ENCODE measurements at places on chromosomes 12 and 14.

- DNase-seq: no peak
Observed at GRCh38 chr14:34003691-34004090, 52.8 kb upstream of the EGLN3 start.

DNA sequence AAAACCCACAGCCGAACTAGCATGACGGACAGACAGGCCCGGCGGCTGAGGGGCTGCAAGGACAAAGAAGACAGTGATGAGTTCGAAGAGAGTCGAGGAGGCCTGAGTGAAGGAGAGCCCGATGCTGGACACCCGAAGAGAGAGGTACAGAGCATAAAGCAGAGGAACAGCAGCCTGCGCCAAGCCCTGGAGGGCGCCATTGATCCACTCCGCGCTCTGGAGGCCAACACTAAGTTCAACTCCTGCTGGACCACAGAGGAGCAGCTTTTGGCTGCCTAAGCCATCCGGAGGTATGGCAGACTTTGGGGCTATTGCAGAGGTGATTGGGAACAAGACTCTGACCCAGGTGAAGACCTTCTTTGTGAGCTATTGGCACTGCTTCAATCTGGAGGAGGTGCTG lies 7.8 kb upstream of the PLXNC1 start:
- DNase-seq: peak; percentile 61

DNA sequence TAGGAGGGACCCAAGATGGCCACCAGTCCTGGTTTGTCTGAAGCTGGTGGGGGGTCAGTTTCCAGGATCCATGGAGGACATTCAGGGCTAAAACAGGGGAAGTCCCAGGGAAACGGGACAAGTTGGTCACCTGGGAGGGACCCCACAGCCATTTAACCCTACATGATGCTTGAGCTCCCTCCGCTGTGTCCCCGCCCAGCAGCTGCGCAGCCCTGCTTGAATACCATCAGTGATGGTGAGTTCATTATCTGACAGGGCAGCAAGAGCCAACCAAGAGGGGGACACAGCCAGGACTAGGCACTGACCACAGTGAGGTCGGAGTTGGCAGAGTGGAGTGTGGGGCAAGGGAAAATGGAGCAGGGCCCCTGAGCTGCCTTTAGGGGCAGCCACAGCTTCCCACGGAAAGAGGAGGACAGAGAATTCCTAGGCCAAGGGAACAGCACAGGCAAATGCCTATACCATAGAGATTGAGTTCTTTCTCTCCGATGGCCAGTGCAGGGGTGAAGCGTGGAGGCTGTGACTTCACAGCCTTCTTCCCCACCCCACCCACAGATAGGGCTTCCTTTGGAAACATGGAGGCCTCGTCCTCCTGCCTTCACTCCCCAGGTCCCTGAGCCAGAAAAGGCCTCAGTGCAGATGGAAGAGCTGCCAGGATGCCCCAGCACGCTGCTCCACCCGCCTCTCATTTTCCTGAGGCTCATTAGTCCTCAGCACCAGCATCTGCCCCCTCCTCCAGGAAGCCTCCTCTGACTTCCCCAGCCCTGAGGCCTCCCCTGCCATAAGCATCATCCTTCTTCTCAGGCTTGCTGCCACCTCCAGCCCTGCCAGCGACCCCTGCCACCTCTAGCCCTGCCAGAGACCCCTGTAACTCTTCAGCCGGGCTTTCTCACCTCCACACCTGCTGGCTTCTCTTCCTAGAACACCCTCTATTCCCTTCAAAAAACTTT lies 51.4 kb downstream of the CYP46A1 start:
- no peak for DNase-seq

DNA sequence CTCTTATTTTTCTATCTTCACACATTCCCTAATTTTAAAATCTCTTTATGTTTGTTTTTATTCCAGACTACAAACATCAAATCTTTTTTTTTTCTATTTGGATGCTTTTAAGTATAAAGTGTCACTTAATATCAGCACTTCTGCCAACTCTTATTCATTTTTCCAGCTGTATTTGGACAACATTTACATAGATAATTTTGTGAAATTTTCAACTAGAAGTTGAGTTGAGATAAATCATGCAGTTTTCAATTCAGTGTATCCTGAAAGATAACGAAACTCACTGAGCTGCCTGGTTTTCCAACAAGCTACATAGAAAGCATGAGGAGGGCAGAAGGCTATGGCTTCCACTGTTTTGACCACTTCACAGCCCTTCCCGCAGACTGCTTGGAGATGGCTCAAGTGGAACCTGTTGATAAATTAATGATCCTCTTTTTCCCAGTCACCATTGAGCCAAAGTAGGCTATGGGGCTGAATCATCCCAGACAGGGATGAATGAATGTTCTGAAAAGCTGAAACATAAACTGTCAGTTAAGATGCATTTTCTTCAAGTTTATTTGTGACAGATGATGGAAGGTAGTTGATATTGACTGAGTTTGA lies 213.9 kb downstream of the RAD51B start:
- no peak for DNase-seq

DNA sequence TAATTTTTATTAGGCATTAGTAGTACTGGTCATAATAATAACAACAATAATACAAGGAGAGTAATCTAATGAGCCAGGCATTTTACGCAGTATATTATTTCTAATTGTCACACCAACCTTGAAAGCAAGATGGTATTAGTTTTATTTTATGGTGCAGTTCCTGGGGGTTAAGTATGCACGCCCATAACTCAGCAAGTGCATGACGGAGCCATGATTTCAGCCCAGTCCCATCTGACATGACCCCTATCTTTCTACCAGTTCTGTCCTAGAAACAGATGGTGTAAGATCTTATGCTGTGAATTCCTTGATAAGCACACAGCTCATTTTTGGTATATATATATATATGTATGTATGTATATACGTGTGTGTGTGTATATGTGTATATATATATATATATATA lies 106.0 kb downstream of the AEBP2 start:
- no peak for DNase-seq

GRCh38 chr14:32327255-32327961 lies 1.7 kb upstream of the AKAP6 start:
- no peak for DNase-seq

DNA sequence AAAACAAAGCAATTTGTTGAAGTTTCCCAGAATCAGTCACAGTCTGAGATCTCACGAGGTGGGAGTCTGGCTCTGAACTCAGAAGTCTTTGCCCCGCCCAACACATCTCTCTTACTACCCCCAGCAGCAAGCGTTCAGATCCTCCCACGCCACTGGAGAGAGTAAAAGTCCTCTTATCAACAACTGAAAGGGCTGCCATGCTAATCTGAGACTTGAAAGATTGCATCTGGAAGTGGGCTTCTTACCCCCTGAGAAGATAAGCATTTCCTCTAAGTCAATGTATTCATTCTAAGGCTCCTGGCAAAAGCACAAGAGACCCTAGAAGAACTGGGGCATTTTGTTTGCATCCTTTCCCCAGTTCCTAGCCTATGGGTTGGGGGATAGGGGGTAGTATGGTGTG lies 34.1 kb upstream of the STON2 start:
- DNase-seq: no peak

- no peak for DNase-seq
Observed at GRCh38 chr12:43361031-43361710, 190.8 kb downstream of the ADAMTS20 start.

- DNase-seq: no peak
Observed at GRCh38 chr14:105161309-105161708, 7.3 kb downstream of the JAG2 start.

GRCh38 chr14:51674294-51675002 lies 22.7 kb downstream of the FRMD6 start:
- no peak for DNase-seq

GRCh38 chr12:94790825-94791224 lies 140.5 kb upstream of the TMCC3 start:
- DNase-seq: no peak

DNA sequence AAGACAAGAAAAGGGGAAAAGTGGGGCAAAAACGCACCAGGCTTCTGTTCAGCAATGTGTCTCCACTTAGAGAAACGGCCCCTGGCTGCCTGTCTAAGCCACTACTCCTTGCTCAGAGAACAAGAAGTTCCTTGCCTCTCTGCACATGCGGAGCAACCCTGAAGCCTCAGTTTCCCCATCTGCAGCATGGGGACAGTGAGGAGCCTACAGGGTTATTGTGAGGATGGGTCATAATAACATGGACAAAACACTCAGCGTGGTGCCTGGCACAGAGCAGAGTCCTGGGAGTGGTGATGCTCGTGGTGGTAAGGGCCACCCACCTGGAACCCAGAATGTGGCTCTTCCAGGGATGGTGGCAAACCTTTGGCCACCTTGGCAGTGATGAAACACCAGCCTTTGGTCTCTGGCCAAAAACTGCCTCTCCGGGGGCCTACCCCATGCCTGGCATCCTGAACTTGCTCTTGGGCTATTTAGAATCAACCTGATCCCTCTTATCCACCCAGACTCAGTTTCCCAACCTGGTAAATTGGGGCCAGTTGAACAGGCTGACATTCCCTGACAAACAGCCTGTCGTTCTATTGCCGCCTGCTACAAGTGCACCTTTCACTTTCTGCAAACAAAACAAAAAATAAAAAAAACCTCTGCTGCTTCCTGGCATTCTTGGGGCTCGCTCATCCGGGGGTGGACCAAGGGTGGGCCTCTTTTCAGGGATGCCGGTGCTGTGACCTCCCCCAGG lies 56.5 kb upstream of the DLK1 start:
- no peak for DNase-seq

DNA sequence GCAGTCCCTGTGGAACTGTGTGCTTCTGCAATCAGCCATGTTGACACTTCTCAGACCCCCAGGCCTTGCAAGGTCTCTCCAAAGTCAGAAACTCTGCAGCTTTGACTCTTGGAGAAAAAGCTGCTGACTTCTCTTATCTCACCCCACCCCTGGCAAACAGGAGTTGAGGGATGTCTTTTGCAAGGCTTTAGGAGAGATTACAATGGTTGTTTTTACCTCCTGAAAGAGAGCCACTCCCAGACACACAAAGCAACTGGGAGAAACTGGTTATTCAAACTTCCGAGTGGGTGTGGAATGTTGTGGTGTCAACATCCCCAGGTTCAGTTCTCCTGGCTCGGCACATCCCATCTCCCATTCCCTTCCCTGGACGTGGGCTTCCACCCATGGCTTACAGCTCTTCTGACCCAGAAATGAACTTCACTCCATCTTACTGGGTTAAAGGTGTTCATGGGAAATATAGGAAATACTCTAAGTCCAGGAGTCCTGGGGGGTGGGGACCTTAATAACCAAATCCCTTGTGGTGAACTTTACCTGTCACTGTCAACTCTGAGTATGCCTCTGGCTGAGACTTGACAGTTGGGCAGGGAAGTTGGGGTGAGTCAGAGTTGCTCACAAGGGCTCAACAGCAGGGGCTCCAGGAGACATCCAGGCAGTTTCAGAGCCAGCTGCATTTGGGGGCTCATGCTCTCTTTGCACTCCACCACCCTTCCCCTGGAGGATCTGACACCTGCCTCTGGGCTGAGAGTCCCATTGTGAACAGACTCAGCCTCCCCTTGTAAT lies 41.9 kb downstream of the CCDC177 start:
- DNase-seq: no peak

GRCh38 chr14:97298736-97299135 lies 501.6 kb downstream of the VRK1 start:
- no peak for DNase-seq

DNA sequence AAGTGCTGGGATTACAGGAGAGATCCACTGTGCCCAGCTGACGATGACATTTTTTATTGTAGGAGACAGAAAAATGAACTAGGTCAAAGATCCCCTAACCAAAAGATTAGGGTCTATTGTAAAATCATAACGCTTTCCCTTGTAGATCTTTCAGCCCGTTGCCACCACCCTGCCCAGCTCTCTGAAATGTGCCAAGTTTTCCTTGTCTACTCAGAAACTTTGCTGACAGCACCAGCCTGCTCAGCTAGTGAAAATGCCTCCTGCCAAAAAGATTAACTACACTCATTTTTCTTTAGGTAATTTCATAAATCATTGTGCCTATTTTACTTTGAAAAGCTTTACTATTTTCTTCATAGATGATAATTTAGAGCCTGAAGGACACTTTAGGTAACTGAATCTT lies 28.2 kb upstream of the RASSF3 start:
- no peak for DNase-seq

DNA sequence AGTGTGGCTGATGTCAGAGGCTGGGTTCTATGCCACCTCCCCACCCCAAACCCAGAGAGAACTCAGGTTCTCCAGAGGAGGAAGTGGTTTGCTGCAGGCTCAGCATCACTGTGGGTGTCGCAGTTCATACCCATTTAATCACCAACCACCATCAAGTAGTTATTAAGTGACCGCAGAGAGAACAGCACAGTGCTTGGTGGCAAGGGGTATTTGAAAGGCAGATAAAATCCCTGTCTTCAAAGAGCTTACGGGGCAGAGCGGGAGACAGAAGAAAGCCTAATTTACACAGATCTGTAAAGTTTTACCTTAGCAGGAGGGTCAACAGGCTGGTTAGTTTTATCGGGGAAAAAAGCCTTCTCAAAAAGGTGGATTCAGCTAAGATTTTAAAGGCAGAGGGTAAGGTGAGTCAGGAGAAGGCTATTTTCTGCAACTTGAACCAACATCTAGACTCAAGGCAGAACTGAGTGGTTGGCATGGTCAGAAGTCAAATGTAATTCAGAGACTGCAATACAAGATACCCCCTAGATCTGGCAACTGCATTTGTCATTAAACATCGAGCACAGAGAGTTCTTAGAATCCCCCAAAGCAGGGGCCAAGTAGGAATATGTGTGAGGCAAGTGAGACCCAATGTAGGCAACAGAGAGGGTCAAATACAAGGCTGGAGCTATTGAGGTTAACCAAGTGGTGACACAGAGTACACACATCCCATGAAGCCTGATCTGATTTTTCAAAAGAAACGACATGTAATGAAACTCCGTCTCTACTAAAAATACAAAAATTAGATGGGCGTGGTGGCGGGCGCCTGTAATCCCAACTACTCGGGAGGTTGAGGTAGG lies 13.2 kb downstream of the PXN start:
- no peak for DNase-seq

DNA sequence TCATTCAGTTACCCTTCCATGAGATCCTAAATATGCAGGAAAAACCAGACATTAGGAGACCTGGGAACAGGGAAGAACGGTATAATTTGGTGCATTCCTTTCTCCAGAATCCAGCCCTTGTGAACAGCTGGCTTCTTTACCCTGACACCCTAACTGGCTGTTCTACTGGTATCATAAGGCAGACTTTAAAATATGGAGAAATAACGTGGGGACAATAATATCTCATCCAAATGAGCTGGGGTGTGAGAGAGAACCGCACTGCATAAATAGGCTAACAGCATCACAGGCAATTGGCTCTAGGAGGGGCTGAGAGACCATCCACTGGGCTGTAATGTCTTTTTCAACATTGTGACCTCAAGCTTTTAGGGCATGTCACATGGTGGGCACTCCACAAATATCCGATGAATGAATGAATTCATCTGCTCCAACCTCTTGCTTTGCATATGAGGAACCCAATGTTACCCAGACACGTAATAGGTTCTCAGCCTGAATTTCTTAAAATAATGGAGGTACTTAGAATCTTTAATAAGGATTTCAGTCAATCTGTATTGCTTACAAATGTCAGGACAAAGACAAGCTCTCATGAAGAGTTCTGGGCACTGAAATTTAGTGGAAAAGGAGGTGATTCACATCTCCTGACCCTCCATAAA lies 157.9 kb downstream of the SAMD4A start:
- DNase-seq: no peak
